ENCODE measurements at places on chromosomes 6 and 20.
A peak's percentile ranks its signal among the peaks of the same experiment; 100 is the strongest.

- no peak for DNase-seq
These were observed 68.1 kb upstream of the CEP85L start for GRCh38 chr6:118719351-118720124.

DNA sequence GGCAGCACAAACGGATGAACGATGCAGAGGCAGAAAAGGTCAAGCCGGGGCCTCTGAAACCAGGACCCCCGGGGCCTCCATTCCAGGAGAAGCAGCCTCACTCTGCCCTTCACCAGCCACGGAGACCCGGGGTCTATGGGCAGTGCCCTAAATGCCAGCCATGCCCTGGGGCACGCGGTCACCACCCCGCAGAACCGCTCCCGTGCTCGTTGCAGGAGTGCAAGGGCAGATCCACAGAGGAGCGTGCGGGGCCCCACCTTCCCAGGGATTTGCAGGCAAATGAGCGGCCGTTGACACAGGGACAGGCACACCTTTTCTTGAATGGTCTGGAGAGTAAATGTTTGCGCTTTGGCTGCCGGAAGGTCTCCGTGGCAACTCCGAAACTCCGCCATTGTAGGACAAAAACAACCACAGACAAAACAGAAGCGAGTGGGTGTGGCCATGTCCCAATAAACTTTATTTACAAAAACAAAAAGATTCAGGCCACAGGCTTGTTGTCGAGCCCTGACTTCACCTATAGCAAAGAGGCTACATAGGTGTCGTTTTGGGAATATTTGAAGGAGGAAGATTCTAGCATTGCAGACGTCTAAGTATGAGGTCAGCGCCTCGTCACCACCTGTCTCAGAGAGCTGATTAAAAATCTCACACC lies 163.3 kb downstream of the TAF4 start:
- DNase-seq: no peak

DNA sequence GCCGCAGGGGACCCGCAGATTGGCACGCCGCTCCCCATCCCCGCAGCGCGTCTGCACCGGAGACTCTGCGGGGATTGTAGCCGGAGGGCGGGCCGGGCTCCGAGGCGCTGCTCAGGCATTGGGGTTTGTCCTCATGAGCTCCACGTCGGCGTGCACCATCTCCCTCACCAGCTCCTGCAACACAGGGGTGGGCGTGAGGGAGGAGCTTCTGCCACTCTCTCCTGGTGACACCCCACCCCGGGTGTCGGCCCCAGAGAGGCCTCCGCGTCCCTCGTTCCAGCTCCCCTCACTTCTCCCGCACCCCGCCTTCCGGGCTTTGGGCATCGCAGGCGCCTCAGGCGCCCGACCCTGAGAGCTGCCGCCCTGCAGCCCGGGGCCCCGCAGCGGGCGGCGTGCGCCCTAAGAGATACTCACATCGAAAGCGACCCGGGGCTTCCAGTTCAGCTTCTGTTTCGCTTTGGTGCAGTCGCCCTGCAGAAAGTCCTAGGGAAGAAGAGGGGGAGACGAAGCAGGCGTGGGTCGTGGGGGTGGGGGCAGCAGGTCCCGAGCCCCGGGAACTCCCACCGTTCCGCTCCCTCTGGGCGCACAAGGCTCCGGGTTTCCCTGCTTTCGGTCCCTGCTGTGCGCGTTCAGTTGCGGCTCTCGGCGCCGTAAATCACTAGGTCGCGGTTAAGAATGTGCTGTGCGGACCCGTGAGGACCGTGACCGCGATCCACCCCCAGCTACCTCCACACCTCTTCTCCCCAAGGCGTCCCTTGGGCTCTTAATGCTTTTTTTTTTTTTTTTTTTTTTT lies 14.5 kb downstream of the FOXC1 start:
- DNase-seq: peak; percentile 63

DNA sequence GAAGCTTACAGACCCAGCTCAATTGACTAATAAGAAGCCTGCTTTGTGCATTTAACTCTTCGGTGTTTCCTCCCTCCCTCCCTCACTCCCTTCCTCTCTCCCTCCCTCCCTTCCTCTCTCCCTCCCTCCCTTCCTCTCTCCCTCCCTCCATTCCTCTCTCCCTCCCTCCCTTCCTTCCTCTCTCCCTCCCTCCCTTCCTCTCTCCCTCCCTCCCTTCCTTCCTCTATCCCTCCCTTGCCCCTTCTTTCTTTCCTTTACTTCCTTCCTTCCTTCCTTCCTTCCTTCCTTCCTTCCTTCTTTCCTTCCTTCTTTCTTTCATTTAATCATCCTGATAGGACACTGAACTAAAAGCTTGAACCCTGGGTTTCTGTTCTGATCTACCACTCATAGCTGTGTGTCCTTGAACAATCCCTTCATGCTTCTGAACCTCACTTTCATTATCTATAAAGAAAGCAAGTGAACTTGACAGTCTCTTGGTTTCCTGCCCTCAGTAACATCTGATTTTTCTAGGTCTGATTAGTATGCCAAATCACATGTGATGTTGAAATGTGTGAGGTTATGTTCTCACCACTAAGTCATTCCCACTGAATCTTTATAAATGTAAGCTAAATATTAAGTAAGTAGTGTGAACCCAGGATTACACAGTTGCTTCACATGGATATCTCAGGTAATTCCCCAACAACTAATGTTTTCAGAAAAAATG lies 132.3 kb upstream of the BMP2 start:
- DNase-seq: no peak

DNA sequence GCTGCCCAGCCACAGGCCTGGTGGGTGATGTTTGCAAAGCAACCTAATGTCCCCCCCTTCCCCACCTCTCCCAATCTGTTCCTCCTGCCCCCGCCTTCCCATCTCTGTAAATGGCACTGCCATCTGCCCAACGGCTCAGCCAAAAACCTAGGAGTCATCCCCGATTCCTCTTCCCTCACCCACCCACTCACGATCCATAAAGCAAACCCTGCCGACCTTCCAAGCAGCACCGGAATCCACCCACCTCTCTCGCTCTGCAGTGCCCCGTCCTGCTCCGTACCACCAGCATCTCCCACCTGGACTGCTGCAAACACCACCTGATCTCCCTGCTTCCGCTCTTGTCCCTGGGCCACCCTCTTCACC lies 37.6 kb downstream of the SULF2 start:
- DNase-seq: no peak

GRCh38 chr6:132390017-132390416 lies 11.3 kb downstream of the MOXD1 start:
- no peak for DNase-seq

DNA sequence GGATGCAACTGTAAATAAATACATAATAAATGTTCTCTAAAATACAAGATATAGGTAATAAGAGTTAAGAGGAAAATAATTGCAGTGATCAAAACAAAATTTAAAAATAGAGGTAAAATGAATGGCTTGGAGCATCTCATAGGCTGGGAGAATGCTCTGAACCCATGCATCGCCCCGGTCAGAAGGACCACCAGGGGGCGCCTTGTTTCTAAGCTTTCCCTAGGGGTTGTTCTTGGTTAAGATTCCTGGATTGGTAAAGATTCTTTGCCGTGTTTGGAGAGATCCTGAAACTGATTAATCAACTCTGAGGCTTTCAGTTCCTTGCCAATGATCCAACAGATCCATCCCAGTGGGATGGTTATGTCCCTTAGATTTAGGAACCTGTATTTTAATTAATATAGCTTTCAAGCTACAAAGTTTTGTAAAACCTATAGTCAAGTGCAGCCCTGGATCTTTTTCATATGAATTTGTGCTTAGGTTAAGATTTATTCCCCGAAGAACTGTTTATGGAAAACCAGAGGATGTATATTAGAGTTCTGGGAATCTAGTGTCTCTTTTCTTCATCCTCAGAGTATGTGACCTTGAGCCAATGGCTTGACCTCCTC lies 45.3 kb upstream of the PRELID3B start:
- peak; percentile 85 for DNase-seq

Data from sigmoid colon (tissue), 7 donors.